Myocyte (in vitro differentiated cells): ENCODE measurements at places on chromosomes 2 and 18.
A peak's percentile ranks its signal among the peaks of the same experiment; 100 is the strongest.

- DNase-seq, result no peak
These were observed 15.9 kb downstream of the SMPD4 start for GRCh38 chr2:130165293-130166016.

DNA sequence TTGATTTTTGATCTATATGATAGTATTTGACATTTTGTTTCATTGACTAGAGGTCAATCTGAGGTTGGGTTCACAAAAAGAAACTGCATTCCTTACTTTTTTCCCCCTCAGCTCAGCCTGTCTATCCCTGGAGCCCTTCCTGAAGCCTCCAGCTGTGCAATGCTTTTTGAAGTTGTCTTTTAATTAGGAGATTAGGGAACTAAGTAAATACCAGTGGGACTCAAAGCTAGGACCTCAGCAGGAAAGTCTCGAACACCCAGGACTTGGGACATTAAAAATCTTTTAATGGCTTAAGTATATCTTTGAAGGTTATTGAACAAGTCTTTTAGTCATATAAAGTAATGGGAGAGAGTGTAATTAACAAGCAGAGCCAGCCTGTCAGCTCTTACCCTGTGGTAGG, 220.2 kb downstream of the PDE11A start:
- no peak for DNase-seq

- DNase-seq, result no peak
These were observed 237.9 kb downstream of the TPGS2 start for GRCh38 chr18:36590621-36591580.

DNA sequence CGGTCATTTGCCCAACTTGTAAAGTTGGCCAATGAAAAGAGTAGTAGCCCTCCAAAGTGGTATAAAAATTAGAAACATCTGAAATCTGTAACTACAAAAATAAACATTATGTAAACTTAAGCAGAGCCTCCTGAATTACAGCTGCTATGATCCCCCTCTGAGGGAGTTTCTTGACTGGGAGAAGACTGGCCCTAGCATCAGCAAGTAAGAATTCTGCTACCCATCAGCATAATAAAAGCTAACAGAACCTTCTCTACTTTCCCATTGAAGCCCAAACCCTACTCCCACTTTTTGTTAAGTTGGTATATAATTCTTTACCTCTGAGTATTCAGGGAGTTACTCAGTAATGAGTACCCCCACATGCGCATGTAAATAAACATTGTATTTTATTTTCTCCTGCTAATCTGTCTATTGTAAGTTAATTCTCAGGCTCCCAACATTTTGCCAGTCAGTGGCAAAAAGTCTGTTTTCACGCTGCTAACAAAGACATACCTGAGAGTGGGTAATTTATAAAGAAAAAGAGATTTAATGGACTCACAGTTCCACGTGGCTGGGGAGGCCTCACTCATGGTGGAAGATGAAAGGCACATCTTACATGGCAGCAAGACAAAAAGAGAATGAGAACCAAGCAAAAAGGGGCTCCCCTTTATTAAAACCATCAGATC, 71.3 kb downstream of the MYL12B start:
- no peak for DNase-seq

- no peak for DNase-seq
These were observed 61.5 kb downstream of the ADCYAP1 start for GRCh38 chr18:965921-966758.

DNA sequence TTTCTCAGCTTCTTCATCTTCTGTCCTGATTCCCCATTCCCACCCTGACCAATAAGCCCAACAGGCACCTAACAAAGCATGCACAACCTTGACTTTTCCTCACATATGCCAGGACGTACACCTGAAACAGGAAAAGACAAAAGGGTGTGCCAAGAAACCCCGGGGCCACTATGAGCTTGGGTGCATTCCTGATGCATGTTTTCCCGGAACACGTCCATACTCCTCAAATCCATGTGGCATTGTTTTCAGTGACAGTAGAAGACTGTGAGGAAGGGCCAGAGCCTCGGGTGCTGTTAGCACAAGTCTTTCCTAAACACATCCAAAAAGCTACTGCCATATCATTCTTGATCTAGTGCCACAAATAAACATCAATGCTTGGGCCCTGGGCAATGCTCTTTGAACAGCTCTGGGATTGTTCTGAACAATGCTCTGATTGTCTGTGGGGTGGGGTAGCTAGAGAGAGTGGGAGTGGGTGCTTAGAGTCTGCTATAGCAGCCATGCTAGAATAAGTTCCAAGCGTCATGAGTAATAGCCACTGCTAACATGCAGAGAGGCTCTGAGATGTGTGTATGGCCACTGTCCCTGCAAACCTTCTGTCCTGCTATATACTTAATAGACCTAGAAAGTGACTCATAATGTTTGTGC, 181.7 kb upstream of the CRIM1 start:
- no peak for DNase-seq

- no peak for DNase-seq
These were observed 2.4 kb downstream of the KLF11 start for GRCh38 chr2:10045561-10046355.

DNA sequence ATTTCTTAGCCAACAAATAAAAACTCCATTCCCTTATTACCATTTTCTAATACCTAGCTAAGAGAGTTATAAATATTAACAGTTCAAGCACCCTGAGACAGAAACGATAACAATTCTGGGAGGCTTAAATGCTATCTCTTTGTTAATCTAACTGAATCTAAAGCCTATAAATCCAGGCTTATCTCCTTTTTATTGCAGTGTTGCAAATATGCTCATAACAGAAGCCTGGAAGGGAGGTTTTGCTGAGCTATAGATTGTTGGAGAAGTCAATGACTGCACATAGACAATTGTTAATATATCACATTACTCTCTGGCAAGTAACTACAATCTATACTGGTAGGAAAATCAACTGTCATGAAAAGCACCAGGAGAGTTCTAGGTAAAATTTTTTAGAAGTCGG, 30.2 kb downstream of the ATF2 start:
- DNase-seq, result no peak

DNA sequence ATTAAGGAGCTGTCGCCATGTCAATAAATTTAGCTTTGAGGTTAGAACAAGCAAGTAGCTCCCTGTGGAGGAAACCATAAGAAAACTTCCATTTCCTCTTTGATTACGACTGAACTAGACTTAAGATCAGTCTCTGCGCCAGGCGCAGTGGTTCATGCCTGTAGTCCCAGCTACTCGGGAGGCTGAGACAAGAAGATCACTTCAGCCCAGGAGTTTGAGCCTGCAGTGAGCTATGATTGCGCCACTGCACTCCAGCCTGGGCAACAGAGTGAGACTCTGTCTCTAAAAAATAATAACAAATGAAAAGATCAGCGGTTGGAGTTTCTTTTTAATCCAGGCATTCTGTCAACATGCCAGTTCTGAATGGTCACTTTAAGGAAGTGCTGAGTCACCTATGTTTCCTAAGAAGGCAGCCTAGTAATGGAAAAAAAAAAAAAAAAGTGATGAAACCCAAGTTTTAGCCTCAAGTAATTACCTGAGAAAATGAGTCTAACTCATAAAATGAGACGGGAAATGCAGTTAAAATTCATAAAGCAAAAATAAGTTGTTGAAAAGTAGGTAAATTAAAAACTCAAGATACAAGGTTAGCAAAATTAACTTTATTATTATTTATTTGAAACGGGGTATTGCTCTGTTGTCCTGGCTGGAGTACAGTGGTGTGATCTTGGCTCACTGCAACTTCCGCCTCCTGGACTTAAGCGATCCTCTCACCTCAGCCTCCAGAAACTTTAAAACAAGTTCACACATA, 10.2 kb downstream of the C18orf32 start:
- peak; percentile 43 for DNase-seq
